ENCODE measurements at places on chromosomes 11 and 22.

GRCh38 chr11:86931548-86932258 lies 23.5 kb downstream of the FZD4 start:
- no peak for DNase-seq

GRCh38 chr22:49331223-49331815 lies 496.4 kb downstream of the BRD1 start:
- DNase-seq = no peak

DNA sequence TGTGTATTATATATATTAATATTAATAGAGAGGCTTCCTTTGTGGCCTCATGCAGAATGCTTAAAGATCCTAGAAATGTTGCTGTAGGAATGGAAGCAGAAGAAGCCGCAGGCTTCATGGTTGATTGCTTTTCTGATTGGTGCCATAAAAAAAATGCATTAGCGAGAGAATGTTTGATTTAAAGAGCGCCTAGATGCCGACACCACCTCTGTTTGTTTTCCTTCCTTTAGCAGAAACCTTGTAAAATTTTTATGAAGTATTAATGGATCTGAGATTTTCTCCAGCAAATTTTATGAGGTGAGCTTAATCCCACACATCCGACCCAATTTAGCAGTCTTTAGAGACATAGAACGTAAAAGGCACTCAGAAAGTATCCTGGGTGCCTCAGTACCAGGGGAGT lies 587.5 kb downstream of the NTM start:
- DNase-seq = no peak

- DNase-seq = no peak
Measured at GRCh38 chr11:2661173-2662023, 38.4 kb downstream of the KCNQ1OT1 start.

DNA sequence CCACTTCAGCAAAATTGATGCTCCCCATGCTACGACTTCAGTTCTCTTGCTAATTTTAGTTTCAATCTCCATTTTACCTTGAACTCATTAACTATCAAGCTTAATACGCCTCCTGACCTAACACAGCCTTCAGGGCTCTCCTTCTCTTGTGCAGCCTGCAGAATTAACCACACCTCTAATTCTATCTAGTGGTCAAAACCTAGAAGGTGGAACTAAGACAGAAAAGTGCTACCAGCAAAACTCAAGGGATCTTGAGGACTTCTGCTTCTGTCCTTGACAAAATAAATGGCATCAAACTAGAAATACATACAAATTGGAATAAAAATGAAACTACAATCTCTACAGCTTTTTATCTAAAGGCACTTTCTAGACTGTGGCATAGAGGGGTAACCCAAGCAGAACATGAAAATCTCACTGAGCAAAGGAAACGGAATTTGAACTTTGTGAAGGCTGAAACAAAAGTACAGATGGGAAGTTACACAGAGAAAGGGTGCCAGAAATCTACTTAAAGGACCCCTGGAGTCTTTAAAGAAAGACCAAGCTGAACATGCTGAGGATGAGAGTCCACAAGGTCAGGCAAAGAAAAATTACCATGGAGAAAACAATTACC lies 10.7 kb downstream of the CWF19L2 start:
- no peak for DNase-seq

DNA sequence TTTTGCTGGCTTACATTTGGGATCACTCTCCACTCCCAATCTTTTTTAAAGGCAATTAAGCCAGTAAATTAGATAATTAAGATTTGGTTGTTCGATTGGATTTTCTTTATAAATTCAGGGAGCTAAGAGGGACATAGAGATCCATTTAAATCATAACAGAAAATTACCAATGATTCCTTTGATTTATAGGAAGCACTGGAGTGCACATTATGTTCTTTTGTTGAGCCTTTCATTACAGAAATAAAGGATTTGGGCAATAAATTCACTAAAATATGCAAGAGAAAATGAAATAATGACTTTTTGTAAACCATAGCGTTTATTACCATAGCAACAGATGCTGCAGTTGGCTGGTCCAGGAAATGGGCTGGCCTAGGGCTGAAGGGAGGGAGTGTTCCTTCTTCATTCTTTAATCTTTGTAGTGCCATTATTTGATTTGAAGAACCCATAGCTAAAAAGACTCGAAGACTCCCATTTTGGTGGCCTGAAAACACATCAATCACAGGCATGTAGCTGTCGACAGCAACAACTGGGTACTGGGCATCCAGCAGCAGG lies 73.0 kb downstream of the C2CD3 start:
- no peak for DNase-seq

- DNase-seq = no peak
Measured at GRCh38 chr11:33895752-33896137, 3.9 kb upstream of the LMO2 start.

DNA sequence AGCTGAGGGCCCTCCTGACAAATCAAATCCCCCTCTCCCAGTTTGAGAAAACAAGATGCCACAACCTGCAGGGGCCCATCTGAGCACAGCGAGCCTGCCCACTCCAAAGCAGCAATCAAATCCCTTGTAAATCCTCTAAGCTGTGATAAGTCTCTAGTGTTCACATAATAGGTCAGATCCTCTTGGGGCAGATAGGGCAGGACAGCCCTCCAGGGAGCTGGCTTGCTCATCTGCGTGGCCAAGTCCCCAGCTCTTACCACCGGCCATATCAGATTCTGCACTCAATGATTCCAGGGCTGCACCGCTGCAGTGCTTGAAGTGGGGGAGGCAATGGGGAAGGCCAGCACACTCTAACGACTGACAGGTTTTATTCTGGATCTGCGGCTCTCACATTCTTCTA lies 29.6 kb upstream of the FLI1 start:
- DNase-seq = no peak
